ENCODE measurements at places on chromosomes 5 and 9.

DNA sequence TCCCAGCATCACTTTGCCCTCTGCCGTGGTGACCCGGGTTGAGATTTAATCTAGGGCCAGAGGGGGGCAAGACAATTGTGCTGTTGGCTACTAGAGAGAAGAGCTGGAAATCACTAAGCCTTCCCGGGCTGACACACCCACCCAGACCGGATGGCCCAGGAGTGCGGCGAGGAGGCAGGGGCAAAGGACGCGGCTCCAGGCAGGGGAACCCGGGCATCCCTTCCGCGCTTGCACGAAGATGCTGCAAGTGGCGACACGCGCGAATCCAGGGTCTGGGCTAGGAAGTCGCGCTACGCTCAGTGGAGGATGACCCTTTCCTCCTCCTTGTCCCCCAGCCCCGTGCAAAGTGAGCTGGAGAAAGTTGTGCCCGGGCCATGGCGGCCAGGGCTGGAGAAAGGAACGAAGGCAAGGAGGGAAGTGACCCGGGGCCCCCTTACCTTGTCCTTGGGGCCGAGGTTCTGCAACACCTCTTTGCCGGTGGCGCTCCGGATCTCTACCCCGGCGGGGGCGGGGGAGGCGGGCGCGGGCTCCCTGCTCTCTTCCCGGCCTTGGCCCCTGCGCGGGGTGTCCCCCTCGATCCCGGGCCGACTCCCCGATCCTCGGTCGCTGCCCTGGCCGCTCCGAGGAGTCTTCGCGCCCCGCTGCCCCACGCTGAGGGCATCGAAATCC, 693 bp downstream of the DPYSL3 start:
- no peak for DNase-seq

DNA sequence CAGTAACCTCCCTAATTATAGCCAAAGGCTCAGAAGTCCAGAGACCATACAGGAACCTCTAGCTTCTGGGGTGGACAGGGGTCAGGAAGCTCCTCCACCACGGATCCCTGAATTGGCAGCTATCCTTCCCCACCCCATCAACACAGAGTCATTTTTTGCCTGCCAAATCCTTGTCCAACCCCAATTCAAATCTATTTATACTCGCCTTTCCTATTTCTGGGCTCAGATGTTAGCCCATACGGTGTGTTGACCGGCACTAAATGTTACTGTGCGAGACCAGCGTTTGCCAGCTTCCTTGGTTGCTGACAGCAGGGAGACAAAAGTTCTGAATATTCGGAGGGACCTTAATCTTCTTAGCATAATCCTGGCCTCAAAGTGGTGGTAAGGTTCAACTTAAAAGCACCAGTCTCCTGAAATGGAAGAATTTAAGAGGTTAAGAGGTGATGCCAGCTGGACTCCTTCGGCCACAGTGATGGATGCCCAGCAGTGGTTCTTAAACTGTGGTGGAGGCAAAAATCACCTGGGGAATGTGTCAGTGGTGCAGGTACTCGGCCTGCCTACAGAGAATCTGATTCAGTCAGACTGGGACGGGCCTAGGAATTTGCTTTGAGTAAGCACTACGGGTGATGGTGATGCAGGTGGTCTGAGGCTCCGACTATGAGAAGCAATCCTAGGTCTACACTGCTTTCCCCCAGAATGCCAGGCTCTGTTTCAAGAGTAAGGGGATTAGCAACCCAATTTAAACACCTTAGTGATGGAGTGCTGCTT, 204.8 kb upstream of the MEF2C start:
- no peak for DNase-seq

DNA sequence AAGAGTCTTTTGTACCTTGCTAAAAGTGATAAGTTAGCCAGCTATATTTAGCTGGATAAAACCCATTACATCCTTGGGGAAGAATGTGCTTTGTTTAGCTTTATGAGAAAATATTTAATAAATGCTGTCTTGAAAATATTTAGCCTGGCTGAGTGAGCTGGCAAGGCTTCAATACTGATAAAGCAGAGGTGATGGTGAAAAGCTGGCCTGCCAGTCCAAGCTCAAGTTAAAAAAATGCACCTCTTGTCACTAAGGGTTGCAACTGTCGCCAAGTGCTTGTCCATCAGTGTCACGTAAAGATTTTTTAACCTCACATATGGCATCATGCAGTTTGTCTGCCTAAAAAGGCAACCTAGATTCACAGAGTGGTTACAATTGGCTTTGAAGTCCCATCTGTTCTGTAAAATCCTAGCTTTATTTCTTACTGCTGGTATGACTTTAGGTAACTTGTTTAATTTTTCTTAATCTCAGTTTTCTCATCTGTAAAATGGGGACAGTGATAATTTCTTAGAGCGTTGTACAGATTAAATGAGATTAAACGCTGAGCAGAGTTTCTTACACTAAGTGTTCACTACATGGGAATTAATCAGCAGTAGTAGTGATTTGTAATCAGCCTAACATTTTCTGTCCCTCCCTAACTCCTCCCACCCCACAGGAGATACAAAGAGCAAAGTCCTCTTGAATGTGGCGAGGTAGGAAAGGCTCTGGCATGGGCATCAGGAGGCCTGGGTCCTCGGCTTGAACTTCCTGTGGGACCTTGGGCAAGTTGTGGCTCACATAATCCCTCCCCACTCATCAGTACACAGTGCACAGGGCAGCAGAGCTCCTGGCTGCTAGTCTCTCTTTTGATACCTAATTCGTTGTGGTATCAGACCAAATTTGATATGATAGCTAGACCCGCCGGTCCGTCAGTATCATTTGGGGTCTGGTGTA, 48.7 kb downstream of the PIK3R1 start:
- DNase-seq: no peak

- no peak for DNase-seq
Observed at GRCh38 chr9:96299823-96300222, 2.2 kb downstream of the HSD17B3 start.

- no peak for DNase-seq
Observed at GRCh38 chr5:17221843-17222636, 4.6 kb downstream of the BASP1 start.

- no peak for DNase-seq
Observed at GRCh38 chr9:119441338-119441737, 72.1 kb upstream of the BRINP1 start.

- DNase-seq: no peak
Observed at GRCh38 chr9:124768334-124768733, 2.8 kb downstream of the NR6A1 start.

DNA sequence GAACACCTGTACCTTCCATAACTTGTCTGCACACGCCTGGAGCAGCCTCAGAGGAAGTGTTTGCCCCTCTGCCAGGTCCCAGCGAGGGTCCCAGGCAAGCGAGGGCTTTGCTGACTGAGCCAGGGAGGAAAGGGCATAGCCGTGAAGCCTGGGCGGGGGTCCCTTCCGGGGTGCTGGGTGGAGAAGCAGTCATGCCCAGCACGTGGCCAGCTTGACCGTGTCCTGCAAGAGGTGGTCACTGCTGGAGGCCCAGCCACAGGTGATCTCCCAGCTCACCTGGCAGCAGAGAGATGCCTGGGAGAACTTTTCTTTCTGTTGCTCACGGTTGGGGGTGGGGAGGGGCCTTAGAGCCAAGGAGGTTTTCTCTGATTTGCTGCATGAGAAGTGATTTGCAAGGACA, 195.3 kb downstream of the CACNA1B start:
- DNase-seq: no peak

- no peak for DNase-seq
Observed at GRCh38 chr5:9318031-9318430, 227.8 kb downstream of the SEMA5A start.

DNA sequence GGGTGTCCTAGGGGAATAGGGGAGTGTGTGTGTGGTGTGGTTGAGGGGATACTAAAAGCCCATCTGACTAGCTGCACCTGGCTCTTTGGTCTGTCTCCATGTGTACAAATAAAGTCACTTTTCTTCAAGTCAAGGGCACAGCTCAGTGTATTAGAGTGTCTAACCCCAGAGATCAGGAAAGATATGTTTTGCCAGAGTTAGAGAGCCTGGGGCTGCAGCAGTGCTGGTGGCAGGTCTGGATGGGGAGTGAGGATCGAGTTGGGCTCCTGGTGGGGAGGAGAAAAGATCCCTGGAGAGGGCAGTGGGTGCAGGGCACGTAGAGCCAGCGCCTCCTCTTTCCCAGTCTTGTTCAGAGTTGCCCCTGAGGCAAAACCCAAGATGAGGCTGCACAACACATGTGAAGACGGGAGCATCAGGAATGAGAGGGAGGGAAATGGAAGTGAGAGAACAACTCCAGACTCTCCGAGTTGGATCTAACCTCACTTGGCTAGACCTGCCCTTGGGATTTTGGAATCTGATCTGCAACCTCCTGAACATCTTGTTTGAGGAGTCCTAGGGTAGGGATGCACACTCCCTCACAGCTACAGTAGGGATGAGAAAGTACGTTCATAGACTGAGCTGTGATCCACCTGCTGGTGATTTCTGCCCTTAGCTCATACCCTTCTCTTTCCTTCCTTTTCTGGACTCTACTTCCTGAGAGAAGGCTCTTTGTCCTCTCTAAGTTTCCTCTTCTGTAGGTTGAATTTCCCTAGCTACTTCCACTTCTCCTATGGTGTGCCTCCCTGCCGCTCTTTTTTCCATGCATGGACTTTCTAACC, 309.9 kb downstream of the ZSWIM6 start:
- no peak for DNase-seq

- no peak for DNase-seq
Observed at GRCh38 chr5:125085797-125086505, 339.5 kb upstream of the ZNF608 start.

DNA sequence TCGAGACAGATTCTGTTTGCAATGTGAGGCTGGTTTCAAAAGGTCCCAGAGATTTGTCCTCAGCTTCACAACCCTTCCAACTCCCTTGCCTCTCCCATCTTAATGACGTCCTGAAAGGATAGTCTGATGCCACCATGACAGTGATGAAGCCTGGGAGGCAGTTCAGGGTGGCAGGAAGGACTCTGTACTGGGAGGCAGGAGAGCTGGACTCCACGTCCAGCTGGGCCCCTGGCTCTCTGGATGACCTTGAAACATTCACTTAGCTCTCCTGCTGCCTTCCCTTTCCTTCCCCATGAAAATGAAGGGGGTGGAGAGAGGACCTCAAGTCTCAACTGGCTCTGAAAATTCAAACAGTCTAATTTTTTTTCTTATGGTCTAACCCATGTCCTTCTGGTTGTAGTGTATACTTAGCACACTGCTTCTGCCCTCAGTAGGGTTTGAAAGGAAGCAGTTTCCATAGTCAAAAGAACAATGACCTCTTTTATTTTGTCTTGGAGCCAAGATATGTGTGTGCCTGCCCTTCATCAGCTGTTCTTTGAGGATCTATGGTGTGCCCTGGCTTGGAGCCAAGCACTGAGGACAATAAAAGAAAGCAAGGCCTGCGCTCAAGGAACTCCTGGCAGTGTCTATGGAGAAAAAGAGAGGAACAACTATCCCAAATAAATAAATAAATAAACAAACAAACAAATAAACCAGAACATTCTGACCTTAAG, 188.3 kb downstream of the GRIA1 start:
- DNase-seq: no peak

- DNase-seq: no peak
Observed at GRCh38 chr5:172789687-172790495, 18.9 kb upstream of the DUSP1 start.

- DNase-seq: no peak
Observed at GRCh38 chr9:4714266-4715016, 26.6 kb downstream of the AK3 start.

DNA sequence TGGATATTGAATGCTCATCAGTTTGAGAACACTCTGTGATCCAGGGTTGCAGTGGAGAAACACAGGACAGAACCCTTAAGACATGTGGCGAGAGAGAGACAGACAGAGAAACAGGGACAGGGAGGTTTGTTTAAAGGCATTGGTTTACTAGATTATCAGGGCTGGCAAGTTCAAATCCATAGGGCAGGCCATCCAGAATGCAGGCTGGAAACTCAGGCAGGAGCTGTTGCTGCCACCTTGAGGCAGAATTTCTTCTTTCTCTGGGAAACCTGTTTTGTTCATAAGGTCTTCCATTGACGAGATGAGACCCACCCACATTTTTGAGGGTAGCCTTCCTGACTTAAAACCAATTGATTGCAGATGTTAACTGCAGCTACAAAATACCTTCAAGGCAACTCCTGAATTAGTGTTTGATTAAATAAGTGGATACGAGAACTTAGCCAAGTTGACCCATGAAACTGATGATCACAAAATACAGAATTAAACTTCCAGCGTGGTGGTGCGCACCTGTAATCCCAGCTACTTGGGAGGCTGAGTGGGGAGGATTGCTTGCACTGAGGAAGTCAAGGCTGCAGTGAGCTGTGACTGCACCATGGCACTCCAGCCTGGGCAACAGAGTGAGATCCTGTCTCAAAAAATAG, 55.9 kb downstream of the NSUN2 start:
- no peak for DNase-seq

DNA sequence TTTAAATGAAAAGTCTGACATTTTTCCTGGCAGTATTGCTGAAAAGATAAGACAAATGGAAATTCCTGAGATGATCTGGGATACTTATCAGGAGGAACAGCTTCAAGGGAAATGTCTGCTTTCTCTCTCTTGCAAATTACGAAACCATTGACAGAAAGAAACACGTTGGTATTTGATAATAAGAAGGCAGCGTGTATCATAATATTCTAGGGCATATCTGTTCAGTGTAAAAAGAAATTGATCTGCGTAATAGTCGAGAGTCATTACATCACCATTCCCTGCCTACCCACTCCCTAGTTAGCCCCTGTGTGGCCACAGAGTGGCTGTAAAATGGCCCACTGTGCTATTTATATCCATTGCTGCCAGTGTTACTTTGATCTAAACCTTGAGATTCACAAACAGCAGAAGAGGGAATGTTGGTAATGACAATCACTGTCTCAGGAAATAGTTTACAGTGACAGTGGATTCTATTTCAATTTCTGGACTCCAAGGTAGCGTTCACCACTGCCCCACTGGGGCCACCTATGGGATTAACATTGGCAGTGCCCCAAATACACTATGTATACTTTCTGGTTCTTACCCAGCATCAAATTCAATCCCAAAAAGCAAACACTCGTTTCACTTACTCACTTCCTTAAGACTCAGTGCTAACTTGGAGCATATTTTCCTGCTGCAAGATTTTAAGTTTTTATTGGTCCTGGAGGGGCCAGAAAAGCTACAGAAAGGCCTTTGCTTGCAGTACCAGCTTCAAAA, 133.4 kb upstream of the GAS1 start:
- DNase-seq: no peak

DNA sequence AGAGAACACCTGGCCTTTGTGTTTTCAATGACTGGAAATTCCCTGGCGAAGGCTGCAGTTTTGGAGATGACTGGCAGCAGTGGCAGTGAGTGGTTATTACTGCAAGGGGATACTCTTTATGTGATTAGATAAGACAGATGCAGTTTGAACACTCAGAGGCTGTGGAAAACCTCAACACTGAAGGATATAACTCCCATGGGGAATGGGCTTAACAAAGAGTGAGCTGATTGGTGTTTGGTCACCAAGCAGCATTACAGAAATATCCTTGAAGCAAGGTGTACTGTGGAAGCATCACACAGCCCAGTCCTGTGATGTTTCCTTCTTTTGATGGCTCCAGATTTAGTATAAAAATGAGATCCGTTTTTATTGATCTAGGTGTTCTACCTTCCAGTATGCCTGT, 490.7 kb upstream of the PTPRD start:
- no peak for DNase-seq

DNA sequence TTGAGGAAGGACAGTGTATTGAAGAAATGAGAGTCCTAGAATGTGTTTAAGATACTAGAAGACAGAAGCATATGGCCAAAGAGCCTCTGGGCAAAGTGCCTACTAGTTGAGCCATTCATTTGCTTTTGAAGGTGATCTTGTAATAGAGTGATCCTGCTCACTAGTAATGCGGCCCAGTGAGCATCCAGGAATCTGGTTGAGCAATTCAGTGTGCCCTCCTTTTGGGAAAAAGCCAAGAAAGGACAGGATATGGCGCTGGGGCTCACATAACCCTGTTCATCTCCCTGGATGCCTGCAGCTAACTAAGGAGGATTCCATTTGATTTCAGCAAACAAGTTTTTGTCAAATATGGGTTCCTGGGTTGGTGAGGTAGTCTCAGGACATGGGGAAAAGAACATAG, 16.3 kb downstream of the ADAM19 start:
- DNase-seq: no peak

Data from activated CD8-positive, alpha-beta memory T cell treated with anti-CD3 and anti-CD28 coated beads for 24 hours (primary cell).